ENCODE measurements at places on chromosomes 16 and 17.

- DNase-seq: peak; percentile 19
Observed at GRCh38 chr16:31063495-31063842, 10.6 kb downstream of the ZNF668 start.

- no peak for DNase-seq
Observed at GRCh38 chr17:1758807-1759206, 3.1 kb upstream of the SERPINF1 start.

- DNase-seq: no peak
Observed at GRCh38 chr16:19711643-19712042, 6.4 kb downstream of the KNOP1 start.

DNA sequence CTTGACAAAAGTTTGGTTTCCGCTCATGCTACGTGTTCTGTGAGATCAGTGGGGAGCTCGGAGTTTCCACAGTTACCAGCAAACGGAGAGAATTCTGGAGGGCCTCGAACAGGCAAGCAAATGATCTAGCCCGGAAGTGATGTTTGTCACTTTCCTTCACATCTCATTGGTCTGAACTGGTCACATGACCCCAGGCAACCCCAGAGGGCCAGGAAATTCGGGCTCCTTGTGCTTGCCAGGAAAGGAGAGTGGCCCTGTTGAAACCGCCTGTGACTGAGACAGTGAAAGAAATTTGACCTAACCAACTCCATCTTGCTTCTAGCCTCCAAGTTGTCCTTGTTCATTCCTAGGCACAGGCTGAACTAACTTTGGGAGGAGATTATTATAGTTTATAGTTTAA lies 23.0 kb downstream of the SPPL2C start:
- peak; percentile 19 for DNase-seq

DNA sequence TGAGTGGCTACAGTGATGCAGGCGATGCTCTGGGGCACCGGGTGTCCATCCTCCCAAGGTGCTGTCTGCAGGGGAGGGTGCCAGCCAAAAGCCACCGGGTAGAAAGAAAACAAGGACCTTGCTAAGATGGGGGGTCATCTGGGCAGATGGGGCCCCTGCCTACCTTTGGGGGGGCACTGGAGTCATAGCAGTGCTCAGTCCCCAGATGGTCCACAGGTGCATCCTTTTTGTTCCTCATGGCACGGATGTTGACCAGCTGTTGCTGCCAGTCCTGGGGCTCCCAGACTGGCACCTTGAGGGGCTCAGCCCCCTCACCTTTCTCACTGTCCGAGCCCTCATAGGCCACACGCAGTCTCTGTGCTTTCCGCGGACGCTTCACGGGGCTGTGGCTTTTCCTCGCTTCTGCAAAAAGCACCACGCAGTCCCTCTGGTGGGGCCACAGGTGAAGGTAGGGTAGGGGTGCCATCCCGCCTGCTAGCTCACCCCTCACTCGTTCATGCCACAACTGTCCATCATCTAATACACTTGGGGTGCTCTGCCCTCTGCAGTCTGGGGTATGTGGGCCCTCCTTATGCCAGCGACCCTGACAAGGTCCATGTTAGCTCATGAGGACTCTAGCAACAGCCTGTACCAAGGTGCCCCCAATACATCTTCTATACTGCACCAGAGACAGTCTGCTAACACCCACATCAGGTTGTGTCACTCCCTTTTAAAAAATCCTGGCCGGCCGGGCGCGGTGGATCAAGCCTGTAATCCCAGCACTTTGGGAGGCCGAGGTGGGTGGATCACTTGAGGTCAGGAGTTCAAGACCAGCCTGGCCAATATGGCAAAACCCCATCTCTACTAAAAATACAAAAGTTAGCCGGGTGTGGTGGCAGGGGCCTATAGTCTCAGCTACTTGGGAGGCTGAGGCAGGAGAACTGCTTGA lies 1.4 kb downstream of the NTHL1 start:
- DNase-seq: no peak

DNA sequence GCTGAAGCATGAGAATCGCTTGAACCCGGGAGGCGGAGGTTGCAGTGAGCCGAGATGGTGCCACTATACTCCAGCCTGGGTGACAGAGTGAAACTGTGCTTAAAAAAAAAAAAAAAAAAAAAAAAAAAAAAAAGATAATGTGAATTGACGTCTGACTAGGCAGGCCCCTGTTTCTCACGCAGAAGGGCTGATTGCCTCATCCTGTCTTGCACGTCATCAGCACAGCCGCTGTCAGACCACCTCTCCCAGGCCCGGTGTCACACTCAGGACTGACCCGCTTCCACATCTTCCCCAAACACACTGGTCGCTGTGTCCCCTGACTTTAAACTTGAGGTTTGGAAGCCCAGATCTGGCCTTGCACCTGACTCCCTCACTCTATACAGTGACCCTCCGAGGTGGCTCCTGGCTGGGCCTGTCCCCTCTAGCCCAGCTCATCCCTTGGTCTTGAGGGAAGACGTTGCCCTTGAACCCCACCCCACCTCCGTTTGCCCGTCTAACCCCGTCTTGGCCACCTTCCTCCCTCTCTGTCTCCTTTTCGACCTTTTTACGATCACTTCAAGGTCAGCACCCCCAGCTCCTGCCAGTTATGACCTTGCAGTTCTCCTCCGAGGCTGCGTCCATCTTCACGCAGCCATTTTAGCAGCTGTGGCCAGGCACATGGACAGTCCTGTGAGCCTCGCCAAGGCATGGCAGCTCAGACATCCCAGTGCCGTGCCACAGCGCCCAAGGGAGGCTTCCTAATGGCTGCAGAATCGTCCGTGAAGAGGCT lies 149.9 kb upstream of the PLCG2 start:
- no peak for DNase-seq

DNA sequence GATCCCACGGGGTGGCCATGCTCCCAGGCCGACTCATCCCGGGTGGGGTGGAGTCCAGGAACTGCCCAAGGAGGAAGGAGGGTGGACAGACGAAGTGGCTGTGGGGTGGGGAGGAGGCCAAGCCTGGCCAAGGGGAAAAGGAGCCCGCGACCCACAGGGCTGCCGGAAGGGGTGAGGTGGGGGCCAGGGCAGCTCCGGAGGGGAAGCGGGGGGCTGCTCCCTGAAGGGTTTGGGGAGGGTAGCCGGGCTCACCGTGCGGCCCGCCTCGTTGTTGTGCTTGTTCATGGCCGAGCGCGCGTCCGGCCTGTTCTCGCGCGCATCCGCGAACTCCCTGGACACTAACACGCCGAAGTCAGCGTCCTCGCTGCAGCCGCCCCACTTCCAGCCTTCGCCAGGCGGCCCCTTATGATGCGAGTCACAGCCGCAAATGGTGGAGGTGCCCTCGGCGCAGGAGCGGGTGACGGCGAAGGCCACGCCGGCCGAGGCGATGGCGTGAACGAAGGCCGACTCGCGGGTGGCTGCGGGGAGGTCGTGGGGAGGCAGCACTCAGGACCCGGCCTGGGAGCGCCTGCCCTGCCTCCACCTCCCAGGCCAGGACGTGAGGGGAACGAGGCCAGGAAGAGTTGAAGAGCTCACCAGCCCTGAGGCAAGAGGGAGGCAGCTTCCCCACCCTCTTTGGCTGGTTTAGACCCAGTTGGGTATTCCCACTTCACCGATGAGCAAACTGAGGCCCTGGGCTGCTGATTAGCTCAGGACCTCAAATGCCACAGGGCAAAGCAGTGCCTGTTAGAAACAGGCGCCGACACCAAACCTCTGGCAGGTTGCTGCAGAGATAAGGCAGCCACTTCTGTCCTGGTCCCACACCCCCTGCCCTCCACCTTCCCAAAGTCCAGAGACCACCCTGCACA lies 48.7 kb downstream of the WNT3 start:
- no peak for DNase-seq

DNA sequence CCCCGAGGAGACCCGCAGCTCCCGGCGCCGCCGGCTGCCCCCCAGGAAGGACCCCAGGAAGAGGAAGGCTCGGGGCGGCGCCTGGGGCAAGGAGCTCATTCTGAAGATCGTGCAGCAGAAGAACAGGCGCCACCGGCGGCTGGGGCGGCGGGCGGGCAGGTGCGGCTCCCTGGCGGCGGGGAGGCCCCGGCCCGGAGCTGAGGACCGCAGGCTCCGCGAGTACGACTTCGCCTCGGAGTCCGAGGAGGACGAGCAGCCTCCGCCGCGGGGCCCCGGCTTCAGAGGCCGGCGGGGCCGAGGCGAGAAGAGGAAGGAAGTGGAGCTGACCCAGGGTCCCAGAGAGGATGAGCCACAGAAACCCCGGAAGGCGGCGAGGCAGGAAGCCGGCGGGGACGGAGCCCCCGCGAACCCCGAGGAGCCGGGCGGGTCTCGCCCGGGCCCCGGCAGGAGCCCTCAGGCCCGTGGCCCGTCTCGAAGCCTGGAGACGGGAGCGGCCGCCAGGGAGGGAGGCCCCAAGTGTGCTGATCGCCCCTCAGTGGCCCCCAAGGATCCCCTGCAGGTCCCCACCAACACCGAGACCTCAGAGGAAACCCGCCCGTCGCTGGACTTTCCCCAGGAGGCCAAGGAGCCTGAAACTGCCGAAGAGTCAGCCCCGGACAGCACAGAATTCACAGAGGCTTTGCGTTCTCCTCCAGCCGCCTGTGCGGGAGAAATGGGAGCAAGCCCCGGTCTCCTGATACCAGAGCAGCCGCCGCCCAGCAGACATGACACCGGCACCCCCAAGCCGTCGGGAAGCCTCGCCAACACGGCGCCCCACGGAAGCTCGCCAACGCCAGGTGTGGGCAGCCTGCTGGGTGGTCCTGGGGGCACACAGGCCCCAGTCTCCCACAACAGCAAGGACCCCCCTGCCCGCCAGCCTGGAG lies 22.3 kb upstream of the ZFPM1 start:
- no peak for DNase-seq

DNA sequence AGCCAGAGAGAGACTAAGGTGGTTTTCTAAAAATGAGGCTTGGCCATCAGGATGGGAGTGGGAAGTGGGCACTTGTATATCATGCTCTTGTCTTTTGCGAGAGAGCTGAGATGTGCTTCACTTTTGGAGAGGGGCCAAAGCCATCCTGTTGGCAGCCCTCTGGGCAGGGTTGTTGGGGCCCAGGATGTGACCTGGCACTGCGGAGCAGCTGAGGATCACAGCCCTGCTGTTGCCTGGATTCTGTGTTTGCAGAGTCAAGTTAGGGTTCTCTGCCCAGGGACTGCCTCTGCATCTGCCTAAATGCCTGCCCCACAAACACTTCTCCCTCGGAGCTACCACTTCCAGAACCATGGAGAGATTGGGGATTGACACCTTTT lies 71.2 kb downstream of the PLD6 start:
- no peak for DNase-seq

DNA sequence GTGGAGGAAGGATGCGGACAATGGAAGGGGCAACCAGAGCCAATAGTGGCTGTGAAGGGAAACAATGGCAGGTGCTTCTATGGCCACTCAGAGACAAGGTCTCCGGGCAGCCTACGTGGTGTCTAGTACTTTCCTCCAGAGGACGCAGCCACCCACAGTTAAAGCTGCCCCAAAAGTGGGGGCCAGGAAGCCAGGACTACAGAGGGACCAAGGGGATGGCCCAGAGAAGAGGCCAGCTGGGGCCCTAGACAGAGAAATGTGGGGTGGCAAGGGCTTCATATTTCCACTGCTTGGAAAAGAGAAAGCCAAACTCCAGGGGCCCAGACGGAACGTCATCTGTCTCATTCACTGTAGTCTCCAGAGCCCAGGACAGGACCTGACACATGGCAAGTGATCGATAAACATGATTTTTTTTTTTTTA lies 837 bp upstream of the PER1 start:
- DNase-seq: no peak

- peak; percentile 64 for DNase-seq
Observed at GRCh38 chr17:76547183-76547641, 7.4 kb downstream of the PRCD start.

GRCh38 chr16:69727916-69728270 lies 1.5 kb upstream of the NQO1 start:
- peak; percentile 18 for DNase-seq

- no peak for DNase-seq
Observed at GRCh38 chr17:32484628-32485027, 2.2 kb upstream of the CDK5R1 start.

DNA sequence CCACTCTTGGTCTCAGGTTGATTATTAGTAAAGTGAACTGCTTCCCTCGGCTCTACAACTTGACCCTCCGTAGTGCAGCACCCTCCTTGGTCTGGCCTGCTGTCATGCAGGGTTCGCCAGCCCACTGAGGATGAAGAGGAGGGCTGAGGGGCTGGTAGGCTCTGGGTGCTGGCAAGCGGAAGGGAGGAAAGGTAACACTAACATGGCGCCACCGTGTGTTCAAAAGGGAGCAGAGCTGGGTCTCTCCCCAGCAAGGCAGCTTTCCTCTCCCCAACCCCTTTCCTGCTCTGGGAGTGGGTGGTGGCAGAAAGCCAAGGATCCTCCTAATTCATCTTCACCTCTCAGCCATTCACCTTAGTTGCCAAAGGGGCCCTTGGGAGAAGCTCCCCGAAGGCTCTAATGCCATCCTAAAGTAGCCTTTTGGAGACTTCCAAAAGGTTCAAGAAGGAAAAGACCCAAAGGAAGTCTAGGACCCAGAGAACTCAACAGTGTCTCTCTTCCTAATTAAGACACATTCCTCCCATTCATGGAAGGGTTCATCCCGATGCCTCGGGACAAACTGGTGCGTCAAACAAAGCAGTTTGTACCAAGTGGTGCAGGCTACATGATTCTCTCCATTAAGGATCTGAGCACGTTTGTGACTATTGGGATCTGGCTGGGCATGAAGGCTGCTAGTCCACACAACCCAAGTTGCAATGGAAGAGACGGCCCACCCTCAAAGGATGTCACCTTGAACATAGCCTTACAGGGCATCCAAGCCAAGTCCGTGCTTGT lies 90.8 kb upstream of the TOB1 start:
- peak; percentile 91 for DNase-seq

DNA sequence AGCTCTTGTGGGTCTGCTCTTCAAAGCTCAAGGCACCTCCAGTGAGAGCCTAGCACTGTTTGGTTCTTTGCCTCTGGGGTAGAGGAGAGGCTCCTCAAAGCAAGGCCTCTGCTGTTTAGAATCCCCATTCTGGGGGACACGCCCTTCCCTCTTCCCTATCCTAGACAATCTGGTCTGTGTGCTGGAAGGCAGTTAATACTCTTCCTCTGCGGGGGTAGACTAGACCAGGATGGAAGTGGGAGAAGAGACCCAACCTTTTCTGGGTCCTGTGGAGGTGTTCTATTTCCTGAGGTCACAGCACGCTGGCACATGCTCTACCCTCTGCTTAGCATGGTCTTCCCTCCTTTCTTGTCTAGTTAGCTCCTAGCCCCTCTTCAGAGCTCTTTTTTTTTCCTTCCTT lies 7.7 kb downstream of the ERAL1 start:
- no peak for DNase-seq

GRCh38 chr17:27514595-27515413 lies 58.6 kb downstream of the KSR1 start:
- no peak for DNase-seq

- no peak for DNase-seq
Observed at GRCh38 chr16:79411805-79412204, 188.7 kb downstream of the MAF start.

- DNase-seq: no peak
Observed at GRCh38 chr17:19411631-19412030, 599 bp downstream of the RNF112 start.

DNA sequence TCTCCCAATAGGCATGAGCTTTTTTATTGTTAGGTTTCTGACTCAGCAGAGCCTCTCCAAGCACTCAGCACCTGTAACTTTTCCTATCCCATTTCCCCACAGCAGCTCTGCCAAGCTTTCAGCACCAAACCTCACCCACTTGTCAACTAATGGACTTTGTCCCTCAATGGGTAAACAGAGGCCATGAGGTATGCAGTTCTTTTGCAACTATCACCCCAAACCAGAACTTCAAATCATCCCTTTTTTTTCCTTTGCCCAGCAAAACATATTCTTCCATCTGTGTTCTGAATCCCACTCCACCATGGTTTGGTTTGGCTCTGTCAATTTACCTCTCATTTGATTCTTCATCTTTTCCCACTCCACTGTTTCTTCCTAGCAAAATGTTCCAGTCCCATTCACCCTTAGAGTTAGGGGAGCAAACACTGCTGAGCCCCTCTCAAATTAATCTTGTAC lies 58.1 kb downstream of the TOX3 start:
- no peak for DNase-seq

Measured in ELF-1 (cell line).